Posterior cingulate gyrus (tissue), 11 donors: ENCODE measurements at places on chromosomes 7 and 10.

GRCh38 chr7:39336442-39336841 is 229.8 kb upstream of the YAE1 start:
- DNase-seq = no peak

GRCh38 chr10:14162061-14162460 is 168.7 kb downstream of the FRMD4A start:
- DNase-seq = no peak

GRCh38 chr7:16130111-16131110 is 290.9 kb downstream of the CRPPA start:
- DNase-seq = no peak

GRCh38 chr7:151226560-151226874 is 488 bp downstream of the ABCF2 start:
- DNase-seq = no peak

DNA sequence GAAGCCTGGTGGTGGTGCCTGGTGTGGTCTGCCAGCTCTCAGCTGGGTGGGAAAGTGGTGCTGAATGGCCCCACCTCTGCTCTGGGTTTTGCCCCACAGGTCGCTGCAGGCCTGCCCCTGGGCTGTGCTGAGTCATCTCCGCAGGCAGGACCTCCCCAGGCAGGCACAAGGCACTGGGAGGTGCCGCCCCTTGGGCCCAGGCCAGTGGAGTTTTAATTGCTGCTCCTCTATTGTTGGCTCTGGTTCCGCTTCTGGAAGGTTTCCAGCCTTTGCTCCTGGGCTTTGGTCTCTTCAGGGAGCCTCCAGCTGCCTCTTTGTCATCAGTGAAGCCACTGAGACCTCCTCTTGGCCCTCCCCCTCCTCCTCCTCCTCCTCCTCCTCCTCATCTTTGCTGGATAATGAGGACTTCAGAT is 180.3 kb upstream of the GRB10 start:
- DNase-seq = no peak

- DNase-seq = no peak
Measured at GRCh38 chr10:104445359-104445758, 91.7 kb downstream of the CFAP58 start.

GRCh38 chr7:92797693-92798092 is 38.7 kb downstream of the CDK6 start:
- DNase-seq = no peak

- no peak for DNase-seq
Measured at GRCh38 chr10:75660823-75661222, 229.4 kb downstream of the LRMDA start.

DNA sequence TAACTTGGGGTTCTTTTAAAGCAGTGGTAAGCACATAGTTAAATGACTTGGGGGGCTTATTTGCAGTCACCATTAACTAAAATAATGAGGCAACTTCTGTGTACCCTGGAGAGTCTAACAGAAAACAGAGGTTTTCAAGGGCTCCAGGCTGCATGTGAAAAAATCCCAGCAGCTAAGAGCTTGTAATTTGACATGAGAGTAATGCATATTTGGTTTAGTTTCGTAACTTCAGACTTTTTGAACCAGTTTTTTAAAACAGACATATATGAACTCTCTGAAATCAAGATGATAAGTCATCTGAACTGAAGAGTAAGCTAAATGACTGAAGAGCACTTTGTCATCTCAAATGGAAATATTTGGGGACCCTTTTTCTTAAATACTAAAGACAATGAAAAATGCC is 40.2 kb upstream of the IFRD1 start:
- DNase-seq = no peak

GRCh38 chr7:83931968-83932367 is 262.6 kb downstream of the SEMA3A start:
- DNase-seq = no peak

DNA sequence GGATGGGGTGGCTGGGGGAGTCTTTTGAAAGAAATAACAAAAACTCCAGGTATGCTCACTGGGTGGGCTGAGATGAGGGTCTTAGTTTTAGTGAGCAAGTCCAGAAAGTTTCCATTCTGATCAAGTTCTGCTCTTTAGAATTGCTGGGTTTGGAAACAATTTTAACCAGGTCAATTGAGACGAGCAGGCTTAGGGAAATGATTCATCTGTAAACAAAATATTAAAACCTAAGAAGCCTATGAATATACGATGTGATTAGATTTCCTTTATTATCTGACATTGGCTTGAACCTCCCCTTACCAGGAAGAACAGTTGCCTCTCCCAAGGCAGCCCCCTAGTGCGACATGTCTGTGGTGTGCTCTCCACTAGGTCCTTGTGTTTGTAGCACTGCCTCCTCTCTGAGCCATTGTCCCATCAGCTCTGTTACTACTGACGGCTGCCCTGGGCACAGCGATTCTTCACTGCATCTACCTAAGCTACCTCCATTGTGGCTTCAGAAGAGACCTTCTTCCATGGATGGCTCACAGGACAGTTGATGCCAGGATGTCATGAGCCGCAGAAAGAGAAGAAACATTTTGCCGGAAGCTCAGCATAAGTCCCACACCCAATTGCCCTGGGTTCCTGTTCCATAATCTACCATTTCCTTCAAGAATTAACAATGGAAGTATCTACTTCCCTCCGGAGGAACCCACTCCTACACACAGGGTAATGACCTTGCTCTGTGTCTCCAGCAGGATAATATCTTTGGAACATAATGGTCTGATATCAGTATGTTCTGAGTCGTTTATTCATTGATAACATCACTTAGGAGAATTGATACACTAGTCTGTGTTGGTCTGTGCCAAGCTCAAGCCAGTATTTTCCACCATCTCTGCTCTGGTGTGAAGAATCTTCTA is 95.1 kb upstream of the ITGB1 start:
- no peak for DNase-seq

- no peak for DNase-seq
Measured at GRCh38 chr10:1100691-1101368, 44.6 kb downstream of the WDR37 start.

DNA sequence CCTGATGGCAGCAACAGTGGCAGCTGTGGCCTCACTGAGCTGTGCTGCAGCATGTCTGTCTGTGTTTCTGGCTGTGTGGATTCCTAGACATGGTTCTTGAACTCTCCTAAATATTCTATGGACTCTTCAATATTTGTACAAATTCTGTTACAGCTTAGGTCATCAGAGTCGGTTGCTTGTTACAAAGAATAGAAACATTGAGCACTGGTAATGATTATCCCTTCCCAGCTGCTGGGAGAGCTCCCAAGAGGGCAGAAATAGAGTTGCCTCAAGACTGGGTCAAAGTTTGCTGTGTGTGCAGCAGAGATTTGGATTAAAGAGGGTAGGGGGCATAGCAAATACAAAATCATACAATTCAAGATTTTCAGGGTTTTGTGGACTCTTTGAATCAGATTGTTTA is 337.1 kb upstream of the AKR1E2 start:
- no peak for DNase-seq

DNA sequence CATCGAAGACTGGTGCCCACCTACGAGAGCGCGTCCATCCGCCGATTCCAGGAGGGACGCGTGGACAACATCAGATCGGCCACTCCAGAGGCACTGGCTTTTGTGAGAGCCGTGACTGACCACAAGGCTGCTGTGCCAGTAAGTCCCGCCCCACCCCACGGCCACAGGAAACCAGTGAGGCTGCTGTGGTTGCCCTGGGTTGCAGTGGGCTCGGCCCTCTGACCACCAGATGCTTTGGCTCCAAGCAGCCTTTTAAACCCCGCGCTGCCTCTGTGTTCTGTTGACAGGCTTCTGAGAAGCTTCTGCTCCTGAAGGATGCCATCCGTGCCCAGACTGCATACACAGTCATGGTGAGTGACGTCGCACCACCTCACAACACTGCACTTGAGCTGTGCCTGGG is 24.4 kb upstream of the C10orf53 start:
- no peak for DNase-seq

DNA sequence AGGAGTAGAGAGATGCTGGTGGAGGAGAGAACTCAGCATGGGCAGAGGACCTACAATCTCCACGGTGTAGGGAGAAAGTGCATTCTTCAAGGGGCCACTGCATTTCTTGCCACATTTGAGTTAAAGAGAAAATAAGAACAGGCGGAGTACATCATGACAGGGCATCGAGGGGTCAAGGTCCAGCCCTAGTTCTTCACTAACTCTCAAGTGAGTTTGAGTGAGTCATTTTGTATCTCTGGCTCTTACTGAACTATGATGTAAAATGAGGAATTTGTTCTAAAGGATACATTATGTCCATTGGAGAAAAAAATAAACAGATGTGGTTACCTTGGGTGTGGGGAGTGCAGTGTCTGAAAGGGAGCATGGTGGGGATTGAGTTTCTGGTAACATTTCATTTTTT is 182.9 kb downstream of the XPNPEP1 start:
- DNase-seq = no peak

DNA sequence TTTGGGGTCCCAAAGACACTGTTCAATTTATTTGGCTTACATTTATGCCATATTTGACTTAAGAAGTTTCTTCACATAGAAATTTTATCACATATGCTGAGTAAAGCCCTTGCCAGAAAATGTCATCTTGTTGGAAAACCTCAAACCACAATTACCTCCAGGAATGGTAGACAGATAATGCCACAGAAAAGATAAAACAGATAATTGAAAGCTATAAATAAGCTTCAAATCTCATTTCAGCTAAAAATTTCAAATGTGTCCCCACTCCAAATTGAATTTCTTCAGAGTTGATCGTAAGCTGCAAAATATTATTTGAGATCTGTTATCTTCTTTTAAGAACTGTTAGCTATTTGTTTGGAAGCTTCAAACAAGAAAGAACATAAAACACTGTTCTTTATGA is 176.4 kb upstream of the PTN start:
- DNase-seq = no peak

GRCh38 chr7:19145434-19146115 is 354 bp upstream of the FERD3L start:
- no peak for DNase-seq

DNA sequence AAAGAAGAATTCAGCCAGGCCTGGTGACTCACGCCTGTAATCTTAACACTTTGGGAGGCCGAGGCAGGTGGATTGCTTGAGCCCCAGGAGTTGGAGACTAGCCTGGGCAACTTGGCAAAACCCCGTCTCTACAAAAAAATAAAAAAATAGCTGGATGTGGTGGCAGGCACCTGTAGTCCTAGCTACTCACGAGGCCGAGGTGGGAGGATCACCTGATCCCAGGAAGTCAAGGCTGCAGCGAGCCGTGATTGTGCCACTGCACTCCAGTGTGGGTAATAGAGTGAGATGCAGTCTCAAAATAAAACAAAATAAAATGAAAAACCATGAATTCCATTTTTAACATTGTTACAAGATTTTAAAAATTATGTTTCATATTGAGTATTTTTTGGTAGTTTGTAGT is 988.9 kb upstream of the ZNF722 start:
- DNase-seq = no peak

GRCh38 chr10:6114299-6114698 is 25.5 kb downstream of the RBM17 start:
- no peak for DNase-seq

- DNase-seq = no peak
Measured at GRCh38 chr7:13062631-13063030, 375.2 kb downstream of the ARL4A start.

DNA sequence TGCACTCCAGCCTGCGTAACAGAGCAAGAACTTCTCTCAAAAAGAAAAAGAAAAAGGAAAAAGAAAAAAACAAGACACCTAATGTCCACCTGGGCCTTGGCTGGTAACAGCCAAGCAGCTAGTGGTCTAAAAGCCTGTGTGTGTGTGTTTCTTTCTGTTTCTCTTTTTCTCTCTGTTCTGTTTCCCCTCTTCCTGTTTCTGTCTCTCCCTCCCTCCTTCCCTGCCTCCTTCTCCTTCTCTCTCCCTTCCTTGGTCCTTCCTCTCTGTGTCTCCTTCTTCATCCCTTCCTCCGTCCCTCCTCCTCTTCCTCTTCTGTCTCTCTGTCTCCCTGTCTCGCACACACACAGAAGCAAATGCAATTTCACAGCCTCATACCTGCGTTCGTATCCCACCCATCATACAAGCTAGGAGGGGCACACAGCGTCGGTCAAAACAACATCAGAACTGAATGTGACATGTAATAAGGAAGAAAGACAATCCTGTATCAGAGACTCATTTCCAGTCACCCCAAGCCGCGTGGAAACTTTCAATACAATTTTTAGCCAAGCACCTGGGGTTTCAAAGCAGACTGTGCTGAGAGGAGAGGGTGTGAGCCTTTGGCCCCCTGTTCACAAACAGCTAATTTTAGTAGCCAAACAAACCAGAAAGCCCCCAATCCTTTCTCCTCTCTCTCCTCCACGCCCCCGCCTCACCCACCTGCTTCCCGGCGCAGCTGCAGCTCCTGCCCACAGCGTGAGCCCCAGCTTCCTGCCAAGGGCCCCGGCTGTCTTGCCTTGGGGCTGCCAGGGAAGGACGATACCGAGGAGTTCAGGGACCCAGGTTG is 50.2 kb upstream of the GNA12 start:
- DNase-seq = no peak

DNA sequence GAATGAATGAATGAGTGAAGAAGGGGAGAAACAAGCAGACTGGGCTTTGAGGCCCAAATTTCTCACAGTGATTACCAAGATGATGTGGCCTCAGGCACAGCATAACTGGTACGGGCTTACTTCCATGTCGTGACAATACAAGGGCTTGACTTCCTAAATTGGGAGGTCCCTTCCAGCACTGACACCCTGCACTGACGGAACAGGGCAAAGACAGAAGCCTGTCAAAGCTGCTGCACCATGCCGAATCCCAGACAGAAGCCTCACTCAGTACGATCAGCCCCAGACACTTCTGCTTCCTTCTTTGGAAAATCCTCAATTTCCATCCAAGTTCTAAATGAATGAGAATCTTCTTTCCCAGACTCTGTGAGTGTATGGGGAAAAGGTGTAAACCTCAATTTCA is 51.9 kb downstream of the GNA12 start:
- DNase-seq = no peak

GRCh38 chr10:76488602-76489001 is 1057.2 kb downstream of the LRMDA start:
- no peak for DNase-seq

DNA sequence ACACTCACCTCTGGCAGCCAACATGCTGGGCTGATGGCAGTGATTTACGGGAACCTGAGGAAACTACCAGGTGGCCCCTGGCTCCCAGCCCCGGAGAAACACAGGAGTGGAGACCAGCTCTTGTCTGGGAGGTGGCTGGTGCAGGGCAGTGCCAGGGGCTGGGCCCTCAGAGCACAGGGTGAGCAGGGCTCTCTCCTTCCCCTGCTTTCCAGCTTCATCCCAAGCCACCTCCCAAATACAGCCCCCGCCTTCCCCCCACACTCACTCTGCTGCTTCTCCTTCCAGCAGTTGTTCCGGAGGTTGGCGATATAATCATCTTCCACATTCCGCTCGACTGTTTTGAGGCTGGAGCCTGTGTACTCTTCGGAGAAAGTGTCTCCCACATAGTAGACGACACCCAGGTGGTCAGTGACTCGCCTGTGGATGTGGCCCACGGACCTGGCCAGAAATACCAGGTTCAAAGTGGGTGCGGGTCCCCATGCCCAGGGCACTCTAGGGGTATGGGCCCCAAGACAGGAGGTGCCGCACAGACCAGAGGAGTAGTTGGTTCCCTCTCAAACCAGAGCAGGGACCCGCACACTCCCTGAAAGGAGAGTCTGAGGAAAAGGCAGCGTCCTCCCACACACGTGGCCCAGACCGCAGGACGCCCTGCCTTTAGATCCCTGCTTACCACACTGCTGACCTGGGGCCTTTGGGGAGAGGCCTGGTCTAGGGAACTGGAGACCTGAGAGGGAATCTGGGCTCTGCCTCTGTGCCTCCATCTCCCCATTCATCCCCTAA is 18.3 kb downstream of the DNAJB12 start:
- no peak for DNase-seq

- DNase-seq = no peak
Measured at GRCh38 chr7:128011131-128011661, 20.0 kb downstream of the LRRC4 start.

GRCh38 chr7:91571601-91572000 is 307.4 kb downstream of the FZD1 start:
- DNase-seq = no peak
